Aorta (tissue), 5 donors: ENCODE measurements at places on chromosomes 4 and X. TPM values are rescaled to one million over a fixed set of nuclear protein-coding genes. Genes with fewer than 3 reads are reported as not detected.

Gene NSG1
- total RNA-seq = 0.78 TPM

Gene IL13RA1
- total RNA-seq = 92.5 TPM

Gene TGIF2LX
- not detected for total RNA-seq

Gene ADRA2C
- total RNA-seq = 72.2 TPM

Gene TMEM271
- not detected for total RNA-seq

Gene RENBP
- 20.9 TPM for total RNA-seq

DNA sequence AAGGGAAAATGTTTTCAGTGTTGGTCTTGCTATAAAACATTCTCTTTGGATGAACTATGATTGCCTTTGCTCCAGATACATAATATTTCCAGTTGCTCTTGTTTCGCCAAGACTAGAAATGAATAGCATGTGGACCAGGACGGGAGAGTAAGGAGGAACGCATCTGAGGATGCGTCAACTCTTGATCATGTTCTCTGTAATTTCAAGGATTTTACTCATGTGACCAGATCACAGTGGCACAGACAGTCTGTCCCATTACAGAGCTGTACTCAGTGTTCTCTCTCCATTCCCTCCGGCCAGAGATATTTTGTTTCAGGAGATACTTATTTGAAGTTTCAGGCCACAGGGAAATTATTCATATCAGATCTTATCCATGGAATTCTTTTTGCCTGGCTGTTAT is 266.6 kb downstream of the MID1IP1 start:
- DNase-seq = no peak

- DNase-seq = no peak
Observed at GRCh38 chr4:108972613-108973283, 209.9 kb upstream of the ETNPPL start.

- DNase-seq = no peak
Observed at GRCh38 chr4:113317523-113317922, 268.1 kb downstream of the ANK2 start.

GRCh38 chr4:168831585-168831918 is 178.5 kb downstream of the CBR4 start:
- DNase-seq = no peak

DNA sequence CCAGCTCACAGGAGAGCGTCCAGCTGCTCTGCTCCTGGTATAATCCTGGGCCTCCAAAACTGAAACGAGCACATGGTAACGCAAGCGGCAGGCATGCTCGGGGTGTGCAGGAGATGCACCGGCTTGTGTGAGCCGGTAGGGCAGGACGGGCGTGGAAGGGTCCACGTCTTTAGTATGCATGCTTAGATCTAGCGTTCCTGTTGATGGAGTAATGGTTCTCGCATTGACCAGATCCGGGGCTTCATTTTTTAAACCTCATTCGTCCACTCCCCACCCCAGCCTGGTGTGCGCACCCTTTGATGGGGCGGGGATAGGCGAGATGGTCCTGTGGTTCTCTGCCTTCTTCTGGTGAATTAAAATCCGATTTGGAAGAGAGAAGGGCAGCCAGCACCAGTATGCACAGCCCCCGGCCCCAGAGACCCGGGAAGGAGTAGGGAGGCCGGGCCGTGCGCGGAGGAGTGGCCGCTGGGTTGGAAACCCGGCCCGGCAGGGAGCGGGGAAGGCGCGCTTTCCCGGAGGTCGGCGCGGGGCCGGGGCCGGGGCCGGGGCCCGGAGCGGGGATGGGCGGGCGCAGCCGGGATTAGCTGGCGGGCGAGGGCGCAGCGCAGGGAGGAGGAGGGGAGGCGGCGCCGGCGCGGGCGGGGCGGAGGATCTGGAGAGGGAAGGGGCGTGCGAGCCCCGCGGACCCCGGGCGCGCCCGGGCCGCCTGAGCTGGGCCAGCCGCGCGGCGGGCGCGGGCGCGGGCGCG is 39.9 kb downstream of the FAM149A start:
- peak; percentile 77 for DNase-seq

GRCh38 chr4:142443469-142443868 is 402.6 kb downstream of the INPP4B start:
- no peak for DNase-seq

- DNase-seq = no peak
Observed at GRCh38 chr4:211033-211511, 86.8 kb downstream of the ZNF718 start.

- DNase-seq = peak; percentile 92
Observed at GRCh38 chr4:2800691-2801596, 8.1 kb downstream of the SH3BP2 start.

DNA sequence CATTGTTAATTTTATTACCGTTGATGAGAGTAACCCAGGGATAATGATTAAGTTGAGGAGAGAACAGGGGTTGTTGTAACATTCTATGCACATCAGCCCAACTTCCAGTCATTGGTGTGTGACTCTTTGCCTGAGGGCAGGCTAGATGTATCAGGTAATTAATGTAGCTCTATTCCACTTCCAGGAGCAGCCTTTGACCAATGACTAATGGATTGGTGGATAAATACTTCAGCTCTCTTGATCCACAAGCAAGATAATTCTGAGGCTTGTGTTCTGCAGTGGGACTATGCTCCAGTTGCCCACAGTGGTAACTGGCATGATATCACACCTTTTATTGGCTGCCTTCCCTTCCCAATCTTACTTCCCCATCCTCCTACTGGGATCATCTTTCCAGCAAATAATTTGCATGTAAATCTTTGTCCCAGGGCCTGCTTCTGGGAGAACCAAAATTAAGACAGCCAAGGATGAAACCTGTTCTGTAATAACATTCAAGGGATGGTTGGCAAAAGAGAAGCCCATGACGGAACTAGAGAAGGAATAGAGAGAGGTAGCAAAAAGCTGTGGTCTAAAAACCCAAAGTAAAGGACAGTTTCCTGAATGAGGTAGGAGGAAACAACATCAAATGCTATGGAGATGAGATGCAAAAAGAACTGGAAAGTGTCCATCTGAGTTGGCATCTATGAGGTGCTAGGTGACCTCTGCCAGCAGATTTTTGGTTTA is 241.4 kb upstream of the RPS6KA3 start:
- DNase-seq = no peak

DNA sequence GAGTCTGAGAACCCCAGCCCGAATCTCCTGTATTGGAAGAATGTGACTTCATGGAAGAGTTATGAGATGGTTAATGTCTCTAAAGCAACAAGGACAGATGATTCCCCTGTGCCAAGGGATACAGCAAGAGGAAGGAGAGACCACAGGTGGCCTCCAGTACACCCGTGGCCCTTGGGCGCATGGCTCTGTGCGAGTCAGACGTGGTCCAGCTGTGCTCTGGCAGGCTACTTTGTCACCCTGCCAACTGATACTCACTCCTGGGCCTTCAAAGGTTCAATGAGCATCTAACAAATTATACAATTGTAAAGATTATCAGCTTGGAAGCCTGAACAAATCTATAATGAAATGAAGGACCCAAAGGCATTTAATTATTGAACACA is 71.7 kb downstream of the NYX start:
- no peak for DNase-seq

DNA sequence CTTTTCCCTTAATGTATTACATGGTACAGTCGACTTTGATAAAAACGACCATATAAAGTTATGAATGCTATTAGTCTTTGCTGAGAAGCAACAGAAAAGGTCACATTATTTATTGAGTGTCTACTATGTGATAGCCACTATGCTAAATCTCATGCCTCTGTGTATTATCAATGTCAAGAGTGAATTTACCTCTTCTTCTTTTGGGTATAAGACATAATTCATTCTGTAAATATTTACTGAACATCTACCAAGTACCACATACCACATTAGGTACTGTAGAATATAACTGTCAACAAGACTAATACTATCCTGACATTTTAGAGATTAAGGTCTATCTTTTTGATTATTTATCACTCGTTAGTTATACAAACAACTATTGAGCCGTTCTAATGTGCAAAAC is 268.7 kb upstream of the FTHL17 start:
- DNase-seq = no peak

DNA sequence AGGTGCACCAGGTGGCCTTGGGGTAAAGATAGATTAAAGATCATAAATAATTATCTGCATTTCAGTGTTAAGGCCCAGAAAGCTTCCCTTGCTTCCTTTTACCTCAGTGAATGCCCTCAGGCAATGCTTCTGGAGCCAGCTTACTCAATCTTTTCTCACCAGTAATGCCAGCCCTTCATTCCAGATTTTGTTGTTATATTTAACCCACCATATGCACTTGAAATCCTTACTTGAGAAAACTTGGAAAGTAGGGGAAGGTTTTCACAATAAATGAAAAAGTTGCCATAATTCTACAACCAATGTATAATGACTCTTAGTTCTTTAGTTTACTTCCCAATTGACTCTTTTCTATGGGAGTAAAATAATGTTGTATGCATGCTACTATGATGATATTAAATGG is 17.1 kb upstream of the PBDC1 start:
- DNase-seq = no peak

GRCh38 chrX:153598541-153599191 is at the start of gene CCNQ:
Gene CCNQ, minus strand, starts transcription at chrX:153599139. Its CDS starts 66 bp downstream, at chrX:153599073.
- DNase-seq = no peak

DNA sequence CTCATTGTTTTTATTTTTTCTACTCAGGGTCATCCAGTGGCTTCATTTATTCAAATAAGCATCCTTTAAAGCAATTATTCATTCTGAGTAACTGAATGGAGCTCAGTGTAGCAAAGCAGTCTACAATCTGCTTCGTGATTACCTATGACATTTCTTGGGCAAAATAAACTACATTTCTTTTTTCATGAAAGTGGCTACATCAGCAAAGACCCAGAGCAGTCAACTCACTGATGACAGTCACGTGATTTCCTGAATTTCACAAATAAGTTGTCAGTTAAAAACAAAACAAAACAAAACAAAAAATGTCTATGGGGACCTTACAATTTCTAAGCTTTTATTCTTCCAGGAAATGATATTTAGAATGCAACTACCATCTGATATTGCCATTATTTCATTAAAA is 182.1 kb downstream of the VEGFC start:
- no peak for DNase-seq

GRCh38 chr4:138445098-138445497 is 202.9 kb upstream of the SLC7A11 start:
- no peak for DNase-seq

- DNase-seq = no peak
Observed at GRCh38 chrX:1807301-1807731, 192.5 kb downstream of the ASMT start.

GRCh38 chrX:40176351-40177116 is 78.8 kb upstream of the BCOR start:
- DNase-seq = peak; percentile 79

- DNase-seq = no peak
Observed at GRCh38 chr4:97868097-97868496, 275.2 kb downstream of the STPG2 start.

GRCh38 chrX:7614616-7615015 is 228.4 kb upstream of the VCX start:
- DNase-seq = no peak
